ENCODE measurements at places on chromosomes 3 and 15. TPM values are rescaled to one million over a fixed set of nuclear protein-coding genes. Genes with fewer than 3 reads are reported as not detected.

AP3S2 gene
- 15.7 TPM for total RNA-seq

CACNA2D3 gene
- 0.49 TPM for total RNA-seq

FRMD4B gene
- total RNA-seq = 8.7 TPM

C15orf62 gene
- 0.12 TPM for total RNA-seq

CADM2 gene
- 4.6 TPM for total RNA-seq

- DNase-seq = no peak
- no peak overlapping the region for H3K4me3 ChIP-seq
- no peaks in the 10 kb centered on the region for H3K27me3 ChIP-seq
- H3K27ac ChIP-seq = peak overlapping the region; percentile 86
- H3K4me1 ChIP-seq = peaks cover 79% of the 10 kb centered on the region
These were observed 27.6 kb downstream of the LRIG1 start for GRCh38 chr3:66473181-66473580.

GRCh38 chr3:171688593-171688992 is 121.7 kb downstream of the PLD1 start:
- no peaks in the 10 kb centered on the region for H3K4me1 ChIP-seq
- DNase-seq = no peak
- H3K36me3 ChIP-seq = no peaks in the 10 kb centered on the region
- no peaks in the 10 kb centered on the region for H3K27me3 ChIP-seq
- no peak overlapping the region for H3K4me3 ChIP-seq

DNA sequence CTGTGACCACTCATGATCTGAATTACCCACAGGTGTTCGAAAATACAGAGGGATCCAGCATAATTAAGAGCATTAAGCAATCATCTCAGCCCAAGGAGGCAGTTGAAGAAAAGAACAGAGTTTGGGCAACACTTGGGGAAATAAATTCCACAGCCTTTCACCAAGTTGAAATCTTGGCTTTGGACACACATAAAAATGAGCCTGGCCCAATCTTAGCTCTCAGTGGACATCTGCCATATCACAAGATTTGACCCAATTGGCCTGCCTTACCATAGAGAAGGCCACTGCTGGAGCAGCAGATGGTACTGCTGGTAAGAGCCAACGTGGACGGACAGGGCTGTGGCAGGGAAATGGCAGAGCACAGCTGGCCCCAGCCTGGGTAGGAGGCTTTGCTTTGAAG is 13.0 kb downstream of the FOXP1 start:
- H3K27ac ChIP-seq = no peak overlapping the region
- no peaks in the 10 kb centered on the region for H3K27me3 ChIP-seq
- no peaks in the 10 kb centered on the region for H3K36me3 ChIP-seq
- no peak overlapping the region for H3K4me3 ChIP-seq
- no peaks in the 10 kb centered on the region for H3K4me1 ChIP-seq

DNA sequence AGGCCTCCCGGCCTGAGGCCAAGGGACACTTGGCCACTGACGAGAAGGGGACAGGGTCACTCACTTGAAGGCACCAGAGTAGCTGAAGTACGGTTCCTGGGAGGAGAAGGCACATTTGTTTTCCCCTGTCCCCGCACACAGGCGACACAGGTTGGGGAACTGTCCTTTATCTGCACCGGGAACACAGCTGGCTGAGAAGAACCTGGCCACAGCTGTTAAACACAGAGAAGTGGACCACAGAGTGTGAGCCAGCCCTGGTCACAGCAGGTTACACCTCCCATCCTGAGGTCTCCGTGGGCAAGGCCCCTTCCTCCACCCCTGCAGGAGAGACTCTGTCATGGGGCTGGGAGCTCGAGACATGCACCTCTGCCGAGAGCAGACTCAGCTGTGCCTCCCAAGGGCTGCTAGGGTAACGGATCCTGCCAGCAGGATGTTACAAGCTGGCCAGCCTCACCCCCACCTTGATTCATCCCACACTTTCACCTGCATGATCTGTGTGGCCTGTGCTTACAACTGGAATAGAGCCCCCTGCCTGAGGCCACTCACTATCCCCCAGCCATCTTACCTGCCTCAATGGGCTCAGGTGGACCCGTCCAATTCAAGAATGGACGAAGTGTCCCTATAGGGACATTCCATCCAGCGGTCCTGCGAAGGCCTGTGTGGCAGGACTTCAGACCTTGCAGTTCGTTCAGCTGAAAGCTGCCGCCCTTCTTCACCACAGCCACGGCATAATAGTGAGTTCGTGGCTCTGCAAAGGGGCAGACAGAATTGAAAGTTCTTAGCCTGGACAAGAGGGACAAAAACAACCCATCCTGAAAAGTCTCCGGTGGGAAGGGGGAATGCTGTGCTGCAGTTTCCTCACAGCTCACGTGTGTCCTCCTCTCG is 9.2 kb downstream of the LTF start:
- H3K4me3 ChIP-seq = no peak overlapping the region
- no peaks in the 10 kb centered on the region for H3K27me3 ChIP-seq
- H3K27ac ChIP-seq = no peak overlapping the region
- H3K36me3 ChIP-seq = no peaks in the 10 kb centered on the region

DNA sequence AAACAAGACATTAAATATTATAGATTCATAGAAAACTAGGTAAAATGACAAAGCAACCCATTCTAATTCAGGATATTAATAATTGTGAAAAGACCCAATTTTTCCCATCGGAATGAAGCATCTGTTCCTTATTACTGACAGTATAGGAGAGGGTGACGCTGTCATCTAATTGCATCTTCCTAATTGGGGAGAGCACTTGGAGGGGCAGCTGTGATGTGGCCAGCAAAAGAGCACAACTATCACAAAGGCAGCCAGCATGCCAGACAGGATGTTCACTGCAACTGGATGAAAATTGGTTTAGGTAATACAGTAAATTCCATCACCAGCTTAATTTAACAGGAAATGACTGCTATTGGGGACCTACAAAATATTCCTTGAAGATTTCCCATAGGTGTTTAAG is 21.9 kb upstream of the MINAR1 start:
- no peaks in the 10 kb centered on the region for H3K36me3 ChIP-seq
- no peak overlapping the region for H3K27ac ChIP-seq
- H3K27me3 ChIP-seq = no peaks in the 10 kb centered on the region
- no peak overlapping the region for H3K4me3 ChIP-seq
- no peaks in the 10 kb centered on the region for H3K4me1 ChIP-seq
- no peak for DNase-seq

DNA sequence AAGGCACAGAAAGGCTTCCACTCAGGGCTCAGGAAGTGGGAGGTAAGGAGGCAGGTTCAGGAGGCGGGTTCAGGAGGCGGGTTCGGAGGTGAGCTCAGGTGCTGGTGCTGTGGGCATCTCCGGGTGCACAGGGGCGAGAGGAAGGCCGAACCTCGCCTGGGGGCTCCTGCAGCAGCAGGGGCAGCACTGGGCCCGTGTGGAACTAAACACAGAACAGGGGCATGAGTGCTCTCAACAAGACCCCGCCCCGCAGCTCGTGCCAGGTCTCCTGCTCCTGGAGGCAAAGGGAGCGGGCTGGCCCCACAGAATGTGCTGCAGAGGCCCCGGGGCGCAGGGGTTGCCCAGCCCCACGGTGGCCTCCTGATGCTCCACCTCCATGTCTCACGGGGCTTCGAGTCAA is 13.7 kb downstream of the ZDHHC19 start:
- no peak overlapping the region for H3K4me3 ChIP-seq
- no peaks in the 10 kb centered on the region for H3K4me1 ChIP-seq
- no peaks in the 10 kb centered on the region for H3K27me3 ChIP-seq
- no peaks in the 10 kb centered on the region for H3K36me3 ChIP-seq
- no peak overlapping the region for H3K27ac ChIP-seq

GRCh38 chr15:67521029-67521782 is at the start of gene C15orf61:
Gene C15orf61, plus strand, starts transcription at chr15:67521131. Its CDS starts 118 bp downstream, at chr15:67521249.
- no peaks in the 10 kb centered on the region for H3K36me3 ChIP-seq
- H3K27me3 ChIP-seq = no peaks in the 10 kb centered on the region
- peak within 1 kb of the TSS; percentile 98 for H3K27ac ChIP-seq
- DNase-seq = peak; percentile 95
- H3K4me1 ChIP-seq = peaks cover 20% of the 10 kb centered on the region

DNA sequence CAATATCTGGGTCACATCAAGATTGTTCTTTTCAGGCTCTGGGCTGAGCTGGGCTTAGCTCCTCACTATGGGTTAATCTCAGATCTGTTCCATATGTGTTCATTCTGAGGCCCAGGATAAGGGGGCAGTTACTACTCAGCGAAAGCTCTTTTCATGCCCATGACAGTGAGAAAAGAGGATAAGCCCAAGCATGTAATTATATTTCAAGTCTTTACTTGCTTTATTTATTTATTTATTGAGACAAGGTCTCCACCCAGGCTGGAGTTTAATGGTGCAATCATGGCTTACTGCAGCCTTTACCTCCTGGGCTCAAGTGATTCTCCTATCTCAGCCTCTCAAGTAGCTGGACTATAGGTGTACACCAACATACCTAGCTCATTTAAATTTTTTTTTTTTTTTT is 44.7 kb upstream of the SELENOK start:
- no peaks in the 10 kb centered on the region for H3K36me3 ChIP-seq
- H3K27me3 ChIP-seq = peaks cover 21% of the 10 kb centered on the region
- no peaks in the 10 kb centered on the region for H3K4me1 ChIP-seq
- H3K27ac ChIP-seq = no peak overlapping the region

- no peaks in the 10 kb centered on the region for H3K4me1 ChIP-seq
- no peaks in the 10 kb centered on the region for H3K27me3 ChIP-seq
- H3K36me3 ChIP-seq = no peaks in the 10 kb centered on the region
- no peak overlapping the region for H3K27ac ChIP-seq
- H3K4me3 ChIP-seq = no peak overlapping the region
- no peak for DNase-seq
These were observed 44.8 kb downstream of the FOXL2 start for GRCh38 chr3:138902171-138902570.
